ENCODE measurements at places on chromosomes 12 and 14. TPM values are rescaled to one million over a fixed set of nuclear protein-coding genes. Genes with fewer than 3 reads are reported as not detected.

Gene TAS2R10
- polyA plus RNA-seq = not detected

Gene BCL11B
- polyA plus RNA-seq = 0.13 TPM

Gene CCDC175
- polyA plus RNA-seq = not detected

Gene NKX2-1
- not detected for polyA plus RNA-seq

Gene COL2A1
- polyA plus RNA-seq = not detected

Gene SLC25A47
- polyA plus RNA-seq = 1.0 TPM

Gene OASL
- polyA plus RNA-seq = 1.0 TPM

Gene NYNRIN
- 4.4 TPM for polyA plus RNA-seq

Gene RDH12
- polyA plus RNA-seq = 10.0 TPM

DNA sequence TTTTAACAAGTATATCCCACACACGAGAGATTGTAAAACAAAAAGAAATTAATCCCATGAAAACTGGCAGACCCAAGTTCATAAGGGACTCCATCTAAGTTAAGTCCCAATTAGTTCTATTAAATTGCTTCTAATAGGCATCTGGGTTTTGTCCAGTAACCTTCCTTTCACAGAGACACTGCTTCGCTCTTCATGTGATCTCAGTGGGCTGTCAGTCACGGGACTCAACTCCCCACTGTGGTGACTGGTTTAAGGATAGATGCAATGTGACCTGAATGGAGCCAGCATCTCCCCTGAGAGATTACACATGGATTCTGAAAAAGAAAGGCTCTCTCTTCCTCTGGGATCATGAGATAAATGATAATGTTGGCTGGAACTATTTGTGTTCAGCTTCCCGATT is 96.4 kb downstream of the GAS2L3 start:
- no peak for DNase-seq

GRCh38 chr12:47742253-47742825 is 16.3 kb downstream of the RAPGEF3 start:
- peak; percentile 48 for DNase-seq

- DNase-seq = no peak
These were observed 235.8 kb upstream of the ALG10 start for GRCh38 chr12:33786532-33786931.

DNA sequence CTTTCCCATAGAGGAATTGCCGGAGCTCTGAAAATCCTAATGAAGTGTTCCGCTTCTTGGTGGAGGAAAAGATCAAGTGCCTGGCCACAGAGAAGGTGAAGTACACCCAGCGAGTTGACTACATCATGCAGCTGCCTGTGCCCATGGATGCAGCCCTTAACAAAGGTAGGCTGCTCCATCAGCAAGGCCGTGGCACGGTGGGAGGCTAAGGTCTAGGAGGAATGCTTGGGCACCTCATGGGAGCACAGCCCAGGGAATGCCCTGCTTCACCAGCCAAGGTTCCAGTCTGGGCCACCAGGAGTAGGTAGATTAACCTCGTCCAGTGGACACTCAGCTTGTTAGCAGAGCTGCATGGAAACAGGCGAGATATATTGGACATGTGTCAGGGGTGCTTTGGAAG is 6.4 kb upstream of the TPI1 start:
- no peak for DNase-seq

- no peak for DNase-seq
These were observed 33.5 kb downstream of the RNFT2 start for GRCh38 chr12:116771651-116772050.

DNA sequence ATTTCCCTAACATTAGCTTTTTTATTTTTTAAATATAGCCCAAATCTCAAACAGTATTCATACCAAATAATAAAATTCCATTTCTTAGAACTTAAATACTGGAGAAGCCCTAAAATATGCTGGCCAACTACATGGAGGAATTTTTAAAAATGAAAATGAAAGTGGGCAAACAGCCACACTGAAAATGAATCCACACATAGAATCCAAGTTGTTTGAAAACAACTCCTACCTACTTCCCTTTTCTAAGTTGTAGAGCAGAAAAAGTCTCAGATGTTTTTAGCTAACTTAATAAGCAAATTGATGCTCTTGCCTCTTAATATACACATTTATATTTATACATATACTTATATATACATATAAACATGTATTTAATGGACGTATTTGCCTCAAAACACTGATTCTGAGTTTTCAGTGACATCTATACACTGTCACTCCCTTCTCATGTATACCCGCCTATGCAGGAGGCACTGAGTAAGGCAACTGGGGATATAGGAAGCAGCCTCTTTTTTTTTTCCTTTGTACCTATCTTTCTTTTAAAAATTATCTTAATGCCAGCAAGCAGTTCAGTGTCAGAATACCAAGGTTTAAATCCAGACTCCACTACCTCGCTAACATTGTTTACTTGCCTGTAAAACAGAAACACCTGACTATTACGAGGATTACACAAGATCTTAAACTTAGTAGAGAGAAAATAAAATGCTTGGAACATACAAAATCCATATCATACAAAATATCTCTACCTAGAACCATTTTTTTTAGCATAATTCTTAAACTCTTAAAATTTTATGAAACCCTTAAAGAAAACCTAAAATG is 13.3 kb downstream of the DICER1 start:
- no peak for DNase-seq

- DNase-seq = no peak
These were observed 17.4 kb upstream of the KRT7 start for GRCh38 chr12:52215587-52216031.

DNA sequence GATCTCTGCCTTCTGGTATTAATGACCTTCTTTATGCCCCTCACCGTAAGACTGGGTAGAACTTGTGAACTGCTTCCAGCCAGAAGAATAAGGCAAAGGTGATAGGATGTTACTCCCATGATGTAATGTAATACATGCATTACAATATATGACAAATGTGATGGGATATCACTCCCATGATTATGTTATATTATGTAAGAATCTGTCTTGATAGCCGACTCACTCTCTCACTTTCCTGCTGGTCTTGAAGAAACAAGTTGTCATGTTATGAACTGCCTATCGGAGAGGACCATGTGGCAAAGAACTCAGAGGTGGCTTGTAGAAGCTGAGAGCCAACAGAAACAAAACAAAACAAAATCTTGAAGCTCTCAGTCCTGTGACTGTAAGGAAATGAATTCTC is 30.6 kb upstream of the OSBPL8 start:
- no peak for DNase-seq

DNA sequence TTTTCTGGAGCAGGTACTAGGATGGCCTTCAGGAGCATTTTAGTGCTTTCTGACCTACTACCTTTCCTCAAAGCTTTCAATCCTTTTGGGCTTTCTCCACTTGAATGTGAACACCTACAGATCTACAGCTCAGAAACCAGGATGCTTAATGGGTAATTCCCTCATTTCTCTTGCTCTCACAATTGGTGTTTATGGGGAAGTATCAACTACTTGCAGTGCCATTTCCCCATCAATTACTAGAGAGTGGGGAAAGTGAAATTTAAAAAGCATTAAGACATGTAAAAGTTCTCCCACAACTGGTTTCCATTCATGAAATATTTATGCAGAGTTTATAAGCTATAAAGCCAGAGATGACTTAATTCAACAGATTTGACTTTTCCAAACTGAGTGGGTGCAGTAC is 2.1 kb upstream of the YY1 start:
- DNase-seq = no peak

DNA sequence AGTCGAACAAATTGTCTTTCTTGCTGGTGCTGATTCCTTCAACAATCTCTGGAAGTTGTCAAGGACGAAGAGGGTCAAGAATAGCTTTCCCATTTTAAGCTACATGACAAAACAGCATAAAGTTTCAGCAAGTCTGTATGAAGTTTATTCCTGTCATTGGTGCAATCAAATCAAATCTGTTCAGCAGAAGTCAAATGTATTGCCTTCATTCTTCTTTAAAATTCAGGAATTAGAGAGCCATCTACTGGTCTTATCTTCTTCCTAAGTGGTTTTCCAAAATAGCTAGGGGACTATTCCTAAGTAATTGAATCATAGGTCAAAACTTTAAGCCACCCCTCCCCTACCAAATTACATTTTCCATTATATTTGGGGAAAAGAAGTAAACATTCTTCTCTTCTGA is 990.2 kb downstream of the GALC start:
- DNase-seq = no peak

GRCh38 chr12:24979329-24979728 is 30.4 kb upstream of the BCAT1 start:
- no peak for DNase-seq

- no peak for DNase-seq
These were observed 1.0 kb upstream of the KRAS start for GRCh38 chr12:25251769-25252168.

GRCh38 chr12:50606675-50607375 is 102.0 kb downstream of the DIP2B start:
- no peak for DNase-seq

DNA sequence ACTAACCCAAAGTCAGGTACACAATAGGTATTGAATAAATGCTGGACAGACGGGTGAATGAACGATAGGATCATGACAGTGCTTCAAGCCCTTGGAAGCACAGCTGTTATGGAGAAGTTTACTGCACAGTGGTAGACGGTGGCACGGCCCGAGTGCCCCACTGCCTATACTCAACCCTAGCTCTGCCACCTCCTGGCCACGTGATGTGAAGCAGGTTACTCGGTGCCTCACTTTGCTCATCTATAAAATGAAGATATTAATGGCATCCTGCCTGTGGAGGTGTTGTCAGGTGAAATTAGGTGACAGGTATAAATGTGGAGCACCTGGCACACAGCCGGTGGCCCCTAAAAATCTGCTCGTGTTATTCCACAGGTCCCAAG is 5.8 kb downstream of the ASB2 start:
- DNase-seq = no peak

GRCh38 chr14:74510959-74511409 is 17.4 kb downstream of the ISCA2 start:
- DNase-seq = no peak

GRCh38 chr12:53956914-53957536 is 2.3 kb downstream of the HOXC12 start:
- DNase-seq = no peak

GRCh38 chr14:60189923-60190840 is 25.0 kb upstream of the DHRS7 start:
- DNase-seq = no peak

DNA sequence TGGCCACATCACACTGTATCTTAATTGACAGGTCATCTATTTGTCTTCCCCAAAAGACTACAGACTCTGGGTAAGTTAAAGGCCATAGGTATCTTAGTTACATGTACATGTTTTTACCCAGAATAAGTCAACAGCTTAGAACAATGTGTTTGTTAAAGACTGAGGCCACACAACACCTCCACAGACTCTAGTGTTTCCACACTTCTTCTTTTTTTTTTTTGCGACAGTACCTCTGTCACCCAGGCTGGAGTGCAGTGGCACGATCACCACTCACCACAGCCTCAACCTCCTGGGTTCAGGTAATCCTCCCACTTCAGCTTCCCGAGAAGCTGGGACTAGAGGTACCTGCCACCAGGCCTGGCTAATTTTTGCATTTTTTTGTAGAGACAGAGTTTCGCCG is 1.3 kb downstream of the GPN3 start:
- no peak for DNase-seq

- DNase-seq = no peak
These were observed 188.4 kb downstream of the MED13L start for GRCh38 chr12:116089080-116089479.

DNA sequence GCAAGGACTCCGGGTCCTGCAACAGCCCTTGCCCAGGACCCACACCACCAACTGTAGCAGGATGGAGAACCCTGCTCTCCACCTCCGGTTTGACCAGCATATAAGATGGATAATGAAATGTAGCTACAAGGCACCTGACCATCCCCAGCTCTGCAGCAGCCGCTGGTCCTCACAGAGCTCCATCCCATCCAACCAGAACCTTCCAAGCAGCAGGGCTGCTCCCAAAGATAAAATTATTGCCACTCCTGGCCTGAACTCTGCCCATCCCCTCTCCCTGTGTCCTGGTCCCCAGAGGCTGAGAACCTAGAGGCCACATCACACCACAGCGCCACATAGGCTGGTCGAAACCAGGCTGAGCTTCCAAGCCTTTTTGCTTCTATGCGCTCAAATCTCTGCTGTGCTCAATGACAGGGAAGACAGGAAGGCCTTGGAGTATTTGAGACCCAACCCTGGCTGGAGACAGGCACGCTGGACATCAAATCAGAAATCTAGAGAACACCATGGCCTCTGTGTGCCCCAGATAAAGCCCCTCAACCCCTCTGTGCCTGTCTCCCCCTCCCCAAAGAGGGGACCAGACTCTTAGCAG is 4.2 kb downstream of the CDK2AP1 start:
- no peak for DNase-seq

GRCh38 chr12:125263385-125263784 is 198.2 kb downstream of the AACS start:
- no peak for DNase-seq

GRCh38 chr12:118036672-118037411 is 20.3 kb downstream of the RFC5 start:
- DNase-seq = no peak

DNA sequence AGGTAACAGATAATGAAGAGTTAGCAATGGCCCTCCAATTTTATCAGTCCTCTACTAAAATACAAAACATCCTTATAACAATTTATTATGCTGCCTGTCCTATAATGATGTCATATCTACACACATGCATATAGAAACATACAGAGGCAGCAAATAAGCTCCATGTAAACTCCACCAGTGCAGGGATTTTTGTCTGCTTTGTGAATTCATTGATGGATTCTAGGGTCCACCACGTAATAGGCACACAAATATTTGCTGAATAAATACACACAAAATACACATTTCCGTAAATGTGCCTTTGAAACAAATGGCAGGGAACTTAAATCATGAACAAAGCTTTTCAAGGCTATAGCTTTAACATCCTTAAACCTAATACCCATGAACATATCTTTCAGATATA is 34.7 kb downstream of the PPP1R12A start:
- no peak for DNase-seq

GRCh38 chr12:24212496-24212895 is 263.0 kb upstream of the SOX5 start:
- DNase-seq = no peak

GRCh38 chr12:111178181-111179081 is 190.5 kb downstream of the PHETA1 start:
- DNase-seq = peak; percentile 62
